Retina (tissue), 1 donor: ENCODE measurements at places on chromosomes 5 and 9.

DNA sequence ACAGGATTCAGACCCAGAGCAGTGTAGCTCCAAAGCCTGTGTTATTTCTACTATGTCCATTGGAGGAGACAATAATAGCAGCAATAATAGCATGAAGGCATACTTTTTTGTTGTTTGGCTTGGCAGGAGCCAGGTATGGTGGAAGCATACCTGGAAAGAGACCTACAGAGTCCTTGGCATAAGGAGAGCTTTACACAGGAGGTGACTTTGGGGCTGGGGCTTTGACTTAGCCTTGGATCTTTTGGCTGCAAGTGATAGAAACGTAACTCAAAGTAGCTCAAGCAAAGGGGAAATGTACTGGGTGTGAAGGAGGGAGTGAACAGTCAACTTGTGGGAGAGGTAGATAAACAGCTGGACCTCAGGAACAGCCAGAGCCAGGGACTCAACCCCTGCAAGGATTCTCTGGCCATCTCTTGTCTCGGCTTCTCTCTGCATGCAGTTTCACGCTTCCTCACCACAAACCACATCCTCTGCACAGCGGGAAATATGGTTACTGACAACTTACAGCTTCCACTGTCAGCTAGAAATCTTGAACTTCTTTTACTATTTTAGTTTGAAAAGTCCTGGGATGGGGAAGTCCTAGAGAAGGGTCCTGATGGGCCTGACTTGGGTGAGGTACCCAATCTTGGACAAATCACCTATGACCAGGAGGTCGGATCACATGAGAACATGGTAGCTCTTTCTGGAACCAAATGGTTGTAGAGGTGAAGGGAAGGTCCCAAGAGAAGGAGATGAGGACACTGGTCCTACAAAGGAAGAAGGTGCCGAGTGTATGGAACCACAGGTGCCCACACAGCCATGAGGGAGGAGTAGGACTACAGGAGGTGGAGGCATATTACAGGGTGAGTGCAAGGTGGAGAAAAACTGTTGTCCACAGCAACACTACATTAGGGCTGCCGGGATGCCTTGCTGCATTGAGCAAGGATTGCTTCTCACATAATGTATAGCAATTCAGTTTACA lies 47.0 kb upstream of the TGFBR1 start:
- no peak for DNase-seq

DNA sequence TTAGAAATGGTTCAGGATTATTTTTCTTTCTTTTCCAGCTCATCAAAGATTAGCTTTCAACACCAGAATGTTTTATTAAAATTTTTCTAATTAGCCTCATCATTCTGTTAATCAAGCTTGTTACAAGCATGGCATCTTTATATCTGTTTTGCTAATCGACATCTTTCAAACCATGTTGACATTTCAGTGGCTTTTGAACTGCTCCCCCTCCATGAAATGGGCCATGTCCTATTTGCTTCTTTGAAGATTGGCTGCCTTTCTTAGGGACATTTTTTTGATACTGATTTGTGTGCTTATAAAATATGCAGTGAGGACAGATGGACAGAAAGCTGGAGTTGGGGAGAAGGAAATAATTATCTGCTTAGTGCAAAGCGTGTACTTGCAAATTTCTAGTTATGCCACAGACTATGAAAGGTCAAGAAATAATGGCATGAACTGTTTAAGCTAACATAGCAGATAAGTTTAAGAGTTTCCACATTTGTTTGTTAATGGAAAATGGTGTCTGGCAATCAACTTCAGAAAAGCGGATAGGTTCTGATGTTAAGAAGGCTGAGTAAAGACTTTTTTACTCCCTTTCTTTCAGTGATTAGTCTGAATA lies 27.5 kb downstream of the BTF3 start:
- DNase-seq = no peak

DNA sequence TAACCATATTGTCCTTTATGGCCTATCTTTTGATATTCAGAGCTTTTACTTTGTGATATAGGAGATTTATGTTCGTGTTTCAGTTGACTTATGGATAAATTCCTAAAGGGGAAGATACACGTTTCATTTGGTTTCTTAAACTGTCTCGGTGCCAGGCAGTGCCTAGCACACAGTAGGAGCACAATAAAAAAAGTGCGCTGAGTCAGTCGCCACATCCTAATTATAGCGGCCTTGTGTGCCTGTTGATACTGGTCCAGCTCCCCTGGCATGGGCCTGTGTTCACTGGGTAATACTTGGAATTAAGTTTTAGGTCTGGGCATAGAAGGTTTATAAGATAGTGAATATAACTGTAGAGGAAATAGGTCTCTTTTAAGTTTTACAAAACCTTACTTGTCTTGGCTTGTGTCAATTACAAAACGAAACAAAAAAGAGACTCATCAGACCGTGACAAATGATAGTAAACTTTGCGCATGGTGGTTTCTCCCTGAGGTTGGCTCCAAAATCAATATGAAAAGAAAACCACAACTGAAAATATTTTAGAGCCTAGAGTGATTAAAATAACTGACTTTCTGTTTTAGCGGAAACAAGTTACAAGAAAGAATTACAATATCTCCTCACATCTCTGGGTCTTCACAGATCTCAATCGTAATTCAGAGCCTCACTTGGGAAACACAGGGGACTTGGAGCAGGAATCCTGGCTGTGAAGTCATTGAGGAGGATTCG lies 84.8 kb downstream of the MVB12B start:
- no peak for DNase-seq

DNA sequence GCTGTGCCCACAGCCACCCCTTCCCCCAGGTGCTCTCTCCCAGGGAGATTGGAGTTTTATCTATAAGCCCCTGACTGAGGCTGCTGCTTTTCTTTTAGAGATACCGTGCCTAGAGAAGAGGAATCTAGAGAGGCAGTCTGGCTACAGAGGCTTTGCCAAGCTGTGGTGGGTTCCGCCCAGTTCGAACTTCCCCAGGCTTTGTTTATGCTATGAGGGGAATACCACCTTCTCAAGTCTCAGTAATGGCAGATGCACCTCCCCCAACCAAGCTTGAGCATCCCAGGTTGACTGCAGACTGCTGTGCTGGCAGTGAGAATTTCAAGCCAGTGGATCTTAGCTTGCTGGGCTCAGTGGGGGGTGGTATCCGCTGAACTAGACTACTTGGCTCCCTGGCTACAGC lies 157.4 kb downstream of the CAAP1 start:
- DNase-seq = no peak

DNA sequence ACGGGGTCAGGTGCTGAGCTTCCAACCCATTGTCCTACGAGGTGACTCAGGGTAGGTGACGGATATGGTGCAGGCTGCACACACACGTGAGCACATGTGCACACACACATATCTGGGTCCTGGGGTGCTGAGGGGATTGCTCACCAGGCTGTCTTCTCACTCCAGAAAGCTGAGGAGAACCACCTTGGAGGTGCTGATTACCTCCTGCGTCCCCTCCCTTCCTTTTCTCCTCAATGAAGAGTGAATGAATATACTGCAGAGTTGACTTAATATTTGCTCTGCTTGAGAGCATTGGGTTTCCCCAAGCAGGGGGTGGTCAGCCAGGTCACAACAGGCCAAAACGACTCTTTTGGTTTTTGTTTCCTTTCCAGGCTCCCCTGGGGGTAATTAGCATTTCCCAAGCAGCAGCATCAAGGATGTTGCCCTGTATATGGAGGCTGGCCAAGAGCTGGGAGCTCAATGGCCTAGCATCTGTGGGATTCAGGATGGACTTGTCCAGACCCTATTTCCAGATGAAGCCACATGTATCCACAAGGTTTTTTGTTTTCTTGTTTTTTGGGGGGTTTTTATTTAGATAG lies 49.7 kb downstream of the PDZD2 start:
- DNase-seq = no peak

- DNase-seq = no peak
These were observed 146.6 kb downstream of the RAPGEF6 start for GRCh38 chr5:131488463-131488862.

GRCh38 chr9:98045234-98046179 lies 11.0 kb upstream of the NANS start:
- no peak for DNase-seq

DNA sequence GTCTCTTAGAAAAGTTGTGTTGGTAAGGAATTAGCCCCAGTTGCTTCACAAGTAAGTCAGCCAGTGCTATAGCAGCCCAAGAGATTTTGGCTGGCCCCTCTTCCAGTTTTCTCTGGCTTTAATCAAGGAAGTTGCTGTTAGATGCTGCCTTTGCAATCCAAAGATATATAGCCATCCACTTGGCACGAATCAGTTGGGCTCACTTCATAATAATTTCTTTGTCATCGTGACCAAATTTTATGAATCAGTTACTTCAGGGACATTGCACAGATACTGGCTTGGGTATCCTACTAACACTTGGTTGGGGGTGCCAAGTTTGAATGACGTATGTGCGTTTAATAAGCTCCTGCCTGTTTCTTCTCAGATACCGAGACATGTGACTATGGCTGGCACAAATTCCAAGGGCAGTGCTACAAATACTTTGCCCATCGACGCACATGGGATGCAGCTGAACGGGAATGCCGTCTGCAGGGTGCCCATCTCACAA lies 81.5 kb downstream of the VCAN start:
- DNase-seq = no peak

- DNase-seq = no peak
These were observed 234.6 kb downstream of the ADGRV1 start for GRCh38 chr5:90793183-90793582.

GRCh38 chr5:40904205-40904993 lies 4.9 kb upstream of the C7 start:
- DNase-seq = peak; percentile 66

DNA sequence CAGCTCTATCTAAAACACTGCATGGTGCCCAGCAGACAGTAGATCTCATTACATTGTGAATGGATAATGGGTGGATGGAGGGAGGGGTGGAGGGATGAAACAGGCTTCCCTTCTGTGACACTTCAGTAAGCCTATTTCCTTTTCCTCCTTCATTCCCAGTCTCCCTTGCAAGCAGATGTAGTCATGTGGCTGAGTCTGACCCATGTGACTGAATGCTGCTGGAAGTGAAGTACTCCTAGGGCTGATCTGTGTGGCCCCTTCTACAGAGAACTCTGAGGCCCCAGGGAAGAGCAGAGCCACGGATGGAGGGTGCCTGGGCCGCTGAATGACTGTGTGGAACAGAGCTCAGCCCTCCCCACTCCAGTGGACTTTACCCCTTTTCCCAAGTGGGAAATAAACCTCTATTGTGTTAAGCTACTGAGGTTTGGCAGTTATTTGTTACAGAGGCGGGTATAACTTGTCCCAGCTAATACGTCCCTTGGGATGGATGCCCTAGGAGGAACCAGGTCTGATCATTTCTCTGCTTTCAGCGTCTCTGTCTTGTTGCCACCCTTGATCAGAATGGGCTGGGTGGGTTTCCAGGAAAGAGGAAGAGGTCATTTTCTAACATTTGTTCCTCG lies 176.1 kb upstream of the MVB12B start:
- no peak for DNase-seq

GRCh38 chr5:141615991-141616720 lies 2.6 kb downstream of the DIAPH1 start:
- DNase-seq = no peak

DNA sequence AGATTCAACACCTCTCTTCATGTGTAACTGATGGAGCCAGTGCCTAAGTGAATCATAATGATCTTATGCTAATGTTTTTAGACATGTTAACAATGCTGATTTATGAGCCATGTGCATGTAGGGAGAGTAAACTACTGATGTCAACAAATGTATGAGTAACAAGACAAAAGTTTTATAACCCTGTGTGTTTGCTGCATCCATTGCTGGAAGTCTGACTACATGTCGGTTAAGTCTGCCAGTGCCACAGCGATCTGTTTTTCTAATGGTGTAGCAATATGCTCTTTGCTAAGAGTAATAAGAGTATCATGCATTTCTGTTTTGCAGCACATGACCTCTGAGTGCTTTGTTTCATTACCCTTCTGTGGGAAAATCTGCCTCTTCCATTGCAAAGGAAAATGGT lies 26.4 kb upstream of the TMOD1 start:
- no peak for DNase-seq

DNA sequence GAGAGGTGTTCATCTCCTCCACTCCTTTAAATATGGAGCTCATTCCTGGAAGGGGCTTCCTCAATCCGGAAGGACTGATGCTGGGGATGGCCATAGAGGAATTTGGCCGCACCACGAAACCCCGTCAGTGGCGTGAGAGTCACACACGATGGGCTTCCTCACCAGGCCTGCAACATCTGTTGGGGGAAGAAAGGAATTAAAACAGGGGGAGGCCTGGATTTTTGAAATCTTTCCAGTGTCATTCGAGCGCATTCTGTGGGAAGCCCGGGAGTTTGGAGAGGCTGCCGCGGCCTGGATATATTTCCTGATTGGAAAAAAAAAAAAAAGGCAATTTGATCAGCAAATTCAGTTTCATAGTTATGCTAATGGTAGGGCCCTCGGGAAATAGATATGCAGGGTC lies 76.3 kb upstream of the ORM1 start:
- DNase-seq = no peak

DNA sequence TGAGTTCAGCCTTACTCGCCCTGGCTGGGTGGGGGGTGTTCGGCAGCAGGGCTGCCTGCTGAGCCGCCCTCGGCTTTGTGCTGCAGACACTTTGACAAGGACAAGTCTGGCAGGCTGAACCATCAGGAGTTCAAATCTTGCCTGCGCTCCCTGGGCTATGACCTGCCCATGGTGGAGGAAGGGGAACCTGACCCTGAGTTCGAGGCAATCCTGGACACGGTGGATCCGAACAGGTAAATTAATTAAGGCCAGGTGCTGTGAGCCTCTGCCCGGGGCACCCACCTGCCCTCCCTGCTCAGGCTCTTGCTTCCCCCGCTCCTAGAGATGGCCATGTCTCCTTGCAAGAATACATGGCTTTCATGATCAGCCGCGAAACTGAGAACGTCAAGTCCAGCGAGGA lies 24.2 kb downstream of the DYNC2I2 start:
- no peak for DNase-seq

- no peak for DNase-seq
These were observed 29.1 kb upstream of the FREM1 start for GRCh38 chr9:14939378-14939777.

DNA sequence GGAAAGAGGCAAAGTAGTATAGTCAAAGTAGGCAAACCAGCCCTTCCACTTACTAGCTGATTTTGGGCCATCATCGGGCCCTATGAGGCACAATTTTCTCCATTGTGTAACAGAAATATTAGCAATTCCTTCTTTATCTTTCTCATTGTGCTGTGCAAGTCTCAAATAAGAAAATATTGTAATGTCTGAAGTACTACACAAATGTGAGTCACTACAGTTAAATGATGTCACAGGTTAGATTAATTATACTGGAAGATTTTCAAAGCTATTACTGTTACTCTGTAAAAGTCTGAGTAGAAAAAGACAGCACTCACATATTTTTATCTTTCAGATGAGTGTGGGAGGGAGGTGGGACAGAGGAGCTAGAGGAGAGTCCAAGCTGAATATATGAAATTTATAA lies 12.4 kb upstream of the TMC1 start:
- no peak for DNase-seq

DNA sequence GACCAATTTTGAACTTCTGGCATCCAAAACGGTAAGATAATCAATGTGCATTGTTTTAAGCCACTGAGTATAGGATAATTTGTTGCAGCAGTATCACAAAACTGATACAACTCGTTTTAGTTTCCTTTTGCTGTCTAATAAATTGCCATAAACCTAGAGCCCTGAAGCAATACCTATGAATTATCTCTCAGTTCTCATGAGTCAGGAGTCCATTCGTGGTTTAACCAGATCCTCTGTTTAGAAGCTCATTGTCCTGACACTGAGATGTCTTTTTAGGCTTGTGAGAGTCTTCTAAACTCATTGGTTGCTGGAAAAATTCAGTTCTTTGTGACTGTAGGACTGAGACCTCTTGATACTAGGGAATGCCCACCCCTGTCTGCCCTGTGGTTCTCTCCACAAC lies 262.9 kb downstream of the SEMA5A start:
- DNase-seq = no peak
